Choroid plexus epithelial cell (primary cell): ENCODE measurements at places on chromosomes 12 and 14.

GRCh38 chr12:54437243-54437642 is 18.2 kb upstream of the ITGA5 start:
- DNase-seq, result no peak

DNA sequence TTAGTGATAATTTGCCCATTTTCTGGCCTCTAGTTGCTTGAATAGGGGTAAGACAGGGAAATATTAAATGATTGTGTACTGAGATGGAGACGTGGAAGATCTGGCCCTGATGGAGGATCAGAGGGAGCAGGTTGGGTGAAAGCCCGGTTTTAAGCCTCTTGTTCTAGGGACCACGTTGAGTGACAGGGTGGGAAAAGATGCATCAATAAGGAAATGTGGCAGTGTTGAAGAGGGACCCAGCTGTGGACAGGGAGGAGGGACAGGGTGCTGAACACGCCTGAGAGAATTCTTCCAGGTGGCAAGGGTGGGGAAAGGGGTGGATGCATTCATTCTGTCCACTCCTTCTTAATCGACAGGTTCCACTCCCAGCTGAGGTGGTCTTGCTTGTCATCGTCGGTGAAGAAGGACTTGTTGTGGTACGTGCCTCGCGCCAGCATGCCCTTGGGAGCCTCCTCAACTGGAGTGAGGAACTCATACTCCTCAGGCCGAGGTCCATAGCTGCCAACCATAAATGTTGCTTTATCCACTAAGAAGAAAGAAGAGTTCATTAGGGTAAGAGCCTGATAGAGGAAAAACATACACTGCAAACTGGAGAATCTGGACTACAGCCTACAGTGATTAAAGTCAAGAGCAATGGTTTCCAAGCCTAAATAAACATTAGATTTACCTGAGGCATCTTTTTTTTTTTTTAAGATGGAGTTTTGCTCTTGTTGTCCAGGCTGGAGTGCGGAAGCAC is 4.0 kb upstream of the ERP27 start:
- DNase-seq, result no peak

GRCh38 chr12:6532051-6532926 is 2.0 kb upstream of the GAPDH start:
- DNase-seq, result peak; percentile 98

DNA sequence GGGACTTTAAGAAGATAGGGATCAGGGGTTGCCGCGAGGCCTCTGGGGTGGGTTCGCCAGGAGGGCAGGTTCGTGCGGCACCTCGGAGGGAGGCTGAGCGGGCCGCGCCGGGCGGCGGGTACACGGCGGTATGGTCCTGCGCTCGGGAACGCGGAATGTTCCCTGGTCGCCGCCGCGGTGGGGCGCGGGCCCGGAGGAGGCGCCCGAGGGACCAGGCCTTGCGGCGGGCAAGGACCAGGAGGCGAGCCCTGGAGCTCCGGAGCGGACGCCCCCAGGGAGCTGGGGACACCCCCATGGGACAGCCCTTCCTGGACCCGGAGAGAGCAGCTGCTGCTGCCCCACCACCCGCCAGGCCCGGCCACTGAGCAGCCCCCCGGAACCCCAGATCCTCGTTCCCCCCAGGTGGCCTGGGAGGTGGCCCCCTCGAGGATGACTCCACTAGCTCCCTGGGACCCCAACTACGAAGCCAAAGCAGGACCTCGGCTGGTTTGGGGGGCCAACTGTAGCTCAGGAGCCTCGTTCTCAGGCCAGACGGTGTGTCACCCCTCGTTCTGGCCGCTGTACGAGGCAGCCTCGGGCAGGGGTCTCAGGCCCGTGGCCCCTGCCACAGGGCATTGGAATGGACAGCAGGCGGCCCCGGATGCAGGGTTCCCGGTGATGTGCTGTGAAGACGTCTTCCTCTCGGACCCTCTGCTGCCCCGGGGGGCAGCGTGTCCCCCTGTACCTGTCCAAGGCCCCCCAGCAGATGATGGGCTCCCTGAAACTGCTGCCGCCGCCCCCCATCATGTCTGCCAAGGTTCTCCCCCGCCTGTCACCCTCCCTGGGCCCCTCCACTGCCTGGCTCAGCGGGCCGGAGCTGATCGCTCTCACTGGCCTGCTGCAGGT is 45.6 kb upstream of the SLC8A3 start:
- DNase-seq, result no peak

DNA sequence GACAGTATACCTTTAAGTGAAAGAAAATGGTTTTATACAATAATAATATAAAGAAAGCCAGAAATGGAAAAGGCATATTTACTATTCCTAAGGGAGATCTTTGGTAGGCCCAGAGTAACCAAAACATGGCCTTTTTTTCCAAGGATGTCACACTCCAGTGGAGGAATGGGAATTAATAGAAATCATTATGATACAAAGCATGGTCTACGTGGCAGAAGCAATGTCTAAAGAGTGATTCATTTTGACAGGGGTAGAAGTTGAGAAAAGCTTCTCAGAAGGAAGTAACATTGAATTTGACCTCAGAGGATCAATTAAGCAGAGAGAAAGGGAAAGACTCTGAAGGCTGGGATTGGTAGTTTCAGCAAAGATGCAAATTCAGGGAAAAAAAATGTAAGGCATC is 208.6 kb downstream of the BTG1 start:
- no peak for DNase-seq

- no peak for DNase-seq
Measured at GRCh38 chr12:130249376-130249775, 87.1 kb downstream of the FZD10 start.

DNA sequence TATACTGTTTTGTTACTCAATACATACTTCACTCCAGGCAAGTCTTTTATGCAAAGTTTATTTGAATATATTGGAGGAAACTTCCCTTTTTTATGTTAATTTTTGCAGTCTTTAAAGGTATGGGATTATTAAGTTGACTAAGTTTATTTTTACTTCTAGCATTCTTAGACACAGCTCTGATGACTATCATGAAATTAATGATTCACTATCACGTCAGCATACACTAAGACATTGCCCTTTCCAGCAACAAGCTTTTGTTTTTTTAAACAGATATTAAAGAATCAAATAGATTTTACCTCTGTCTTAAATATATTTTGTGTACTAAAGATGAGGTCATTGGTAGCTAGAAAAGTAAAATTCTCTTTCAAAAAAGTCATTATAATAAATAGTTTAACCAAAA is 52.1 kb downstream of the DERA start:
- no peak for DNase-seq

- DNase-seq, result no peak
Measured at GRCh38 chr14:24258548-24259265, 4.3 kb downstream of the TGM1 start.

GRCh38 chr12:93484315-93484981 is 17.1 kb downstream of the MRPL42 start:
- DNase-seq, result peak; percentile 40

- no peak for DNase-seq
Measured at GRCh38 chr14:93083917-93084316, 31.8 kb downstream of the ITPK1 start.

GRCh38 chr12:67352682-67353081 is 83.5 kb downstream of the CAND1 start:
- DNase-seq, result no peak

GRCh38 chr14:52926953-52927352 is 23.9 kb downstream of the FERMT2 start:
- peak; percentile 74 for DNase-seq
